ENCODE measurements at places on chromosomes 4 and X.

DNA sequence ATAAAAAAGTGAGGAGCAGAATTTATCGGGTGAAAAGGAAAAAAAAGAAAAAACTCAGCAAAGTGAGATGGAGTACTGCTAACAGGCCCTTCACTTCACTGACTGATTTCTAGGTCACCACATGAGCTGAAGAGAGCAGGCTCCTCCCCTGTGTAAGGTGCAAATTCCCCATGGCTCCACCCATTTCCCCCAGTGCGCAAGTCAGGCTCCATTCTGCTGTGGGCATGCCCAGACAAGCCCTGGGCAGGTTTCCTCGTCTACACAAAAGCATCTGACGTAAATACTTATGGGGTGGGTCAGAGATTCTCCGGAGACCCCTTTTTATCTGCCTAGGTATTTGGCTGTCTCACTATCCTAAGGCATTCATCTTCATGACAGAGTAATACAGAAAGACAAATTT is 157.9 kb downstream of the MAGEB5 start:
- DNase-seq, result no peak

DNA sequence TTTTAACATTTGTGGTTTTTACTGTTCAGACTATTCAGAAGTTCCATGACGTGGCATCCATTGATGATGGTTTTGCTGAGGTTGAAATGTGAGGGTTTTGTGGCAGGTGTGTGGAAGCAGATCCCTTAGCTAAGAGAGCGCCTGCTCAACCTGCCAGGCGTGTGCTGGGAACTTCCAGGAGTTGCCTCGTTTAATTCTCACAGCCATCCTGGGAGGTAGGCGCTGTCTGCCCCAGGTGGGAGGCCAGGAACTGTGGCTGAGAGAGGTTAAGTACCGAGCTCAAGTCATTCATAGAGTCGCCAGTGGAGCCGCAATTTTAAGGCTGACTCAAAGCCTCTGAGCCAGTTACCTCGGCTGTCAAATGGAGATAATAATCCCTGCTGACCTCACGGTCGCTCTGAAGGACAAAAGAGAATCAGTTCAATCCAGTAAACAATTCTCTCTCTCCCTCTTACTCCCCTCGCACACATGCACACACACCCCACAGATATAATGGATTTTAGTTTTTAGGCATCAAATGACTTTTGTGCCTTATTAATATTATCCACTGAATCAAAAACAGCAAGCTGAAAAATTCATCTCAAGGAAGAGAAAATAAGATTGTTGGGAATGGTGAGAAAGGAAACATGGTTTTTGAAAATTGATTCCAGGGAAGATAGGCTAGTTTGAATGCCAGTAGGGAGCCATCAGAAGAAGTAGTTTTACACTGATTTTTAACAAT is 171.3 kb downstream of the PTTG2 start:
- no peak for DNase-seq

GRCh38 chr4:88297725-88298454 is 13.5 kb upstream of the PPM1K start:
- DNase-seq, result no peak

DNA sequence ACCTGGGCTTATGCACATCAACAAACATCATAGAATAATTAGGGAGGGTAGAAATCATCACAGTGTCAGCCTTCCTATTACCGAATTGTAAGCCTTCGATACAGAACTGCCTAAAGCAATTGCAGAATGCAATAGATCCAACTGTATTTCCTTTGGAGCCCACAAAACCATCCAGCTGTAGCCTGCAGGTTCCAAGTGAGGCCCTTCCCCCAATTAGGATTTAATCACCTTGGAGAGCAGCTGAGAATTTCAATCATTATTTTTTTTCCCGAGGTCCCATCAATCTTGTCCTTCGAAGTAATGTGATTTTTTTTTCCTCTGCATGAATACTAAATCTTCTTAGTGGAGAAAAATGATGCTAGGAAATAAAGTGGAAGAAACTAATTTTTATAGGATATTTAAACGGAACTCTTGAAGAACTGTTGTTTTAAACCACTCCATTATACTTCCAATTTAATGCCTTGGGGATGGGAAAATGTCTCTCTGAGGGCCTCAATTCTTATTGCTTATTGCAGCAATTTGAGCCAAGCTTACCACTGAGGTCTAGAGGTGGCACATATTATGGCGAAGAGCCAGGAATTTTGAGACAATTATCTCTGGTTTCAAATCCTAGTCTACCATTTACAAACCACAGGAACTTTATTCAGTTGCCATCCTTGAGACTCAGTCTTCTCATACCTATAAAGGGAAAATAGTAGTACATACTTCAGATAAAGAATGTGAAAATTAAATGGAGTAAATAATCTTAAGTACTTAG is 953.4 kb upstream of the IGFBP7 start:
- no peak for DNase-seq

DNA sequence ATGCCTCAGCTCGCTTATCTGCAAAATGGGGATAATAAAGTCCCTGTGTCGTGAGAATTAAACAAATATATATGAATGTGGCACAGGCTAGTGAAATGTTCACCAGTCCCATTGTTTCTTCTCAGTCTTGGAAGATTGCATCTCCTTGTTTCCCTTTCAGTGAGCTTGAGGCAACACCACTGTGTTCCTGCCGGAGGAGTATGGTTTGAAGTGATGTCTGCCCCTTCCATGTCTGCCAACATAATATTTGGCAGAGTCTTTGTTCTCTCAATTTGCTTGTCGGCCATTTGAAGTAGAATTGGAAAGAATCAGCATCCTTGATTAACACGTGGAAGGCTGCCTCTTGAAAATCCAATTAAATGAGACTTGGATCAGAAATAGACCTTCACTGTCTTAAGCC is 1088.5 kb upstream of the INTU start:
- no peak for DNase-seq

GRCh38 chr4:80187677-80188076 is 9.6 kb upstream of the PRDM8 start:
- no peak for DNase-seq

DNA sequence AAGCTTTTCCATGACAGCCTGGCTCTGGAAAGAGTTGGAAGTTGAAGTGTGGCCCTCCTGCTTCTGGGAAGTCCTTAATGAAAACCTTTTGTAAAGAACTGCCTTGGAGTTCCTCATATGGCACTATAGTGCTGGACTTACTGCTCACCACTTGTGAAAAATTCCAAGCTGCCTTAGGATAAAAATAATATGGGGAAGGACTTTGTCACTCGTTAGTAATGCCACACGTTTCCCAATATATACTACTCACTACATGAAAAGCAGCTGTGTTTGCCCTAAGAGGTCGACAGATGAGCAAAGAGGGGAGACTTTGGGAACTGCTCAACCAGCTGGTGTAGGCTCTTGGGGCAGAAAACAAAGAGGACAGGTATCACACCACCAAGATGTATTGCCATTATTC is 11.7 kb downstream of the OPHN1 start:
- no peak for DNase-seq

DNA sequence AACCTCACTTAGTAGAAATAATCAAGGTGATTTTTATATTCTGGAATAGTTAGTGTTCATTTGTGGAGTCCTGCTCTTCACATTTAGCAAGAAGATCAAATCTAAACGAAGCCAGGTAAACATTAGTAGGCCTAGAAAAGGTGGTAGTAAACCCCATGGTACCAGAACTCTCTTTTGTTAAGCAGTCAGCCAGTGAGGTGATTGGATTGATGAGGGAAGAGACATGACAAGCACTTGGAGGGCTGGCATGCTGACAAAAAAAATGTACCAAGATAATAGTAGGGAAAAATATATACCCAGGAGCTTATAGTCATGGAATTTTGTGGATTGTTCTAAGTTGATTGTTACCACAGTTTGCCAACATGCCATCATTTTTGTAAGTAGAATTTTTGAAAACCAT is 163.8 kb downstream of the BANK1 start:
- DNase-seq, result no peak

DNA sequence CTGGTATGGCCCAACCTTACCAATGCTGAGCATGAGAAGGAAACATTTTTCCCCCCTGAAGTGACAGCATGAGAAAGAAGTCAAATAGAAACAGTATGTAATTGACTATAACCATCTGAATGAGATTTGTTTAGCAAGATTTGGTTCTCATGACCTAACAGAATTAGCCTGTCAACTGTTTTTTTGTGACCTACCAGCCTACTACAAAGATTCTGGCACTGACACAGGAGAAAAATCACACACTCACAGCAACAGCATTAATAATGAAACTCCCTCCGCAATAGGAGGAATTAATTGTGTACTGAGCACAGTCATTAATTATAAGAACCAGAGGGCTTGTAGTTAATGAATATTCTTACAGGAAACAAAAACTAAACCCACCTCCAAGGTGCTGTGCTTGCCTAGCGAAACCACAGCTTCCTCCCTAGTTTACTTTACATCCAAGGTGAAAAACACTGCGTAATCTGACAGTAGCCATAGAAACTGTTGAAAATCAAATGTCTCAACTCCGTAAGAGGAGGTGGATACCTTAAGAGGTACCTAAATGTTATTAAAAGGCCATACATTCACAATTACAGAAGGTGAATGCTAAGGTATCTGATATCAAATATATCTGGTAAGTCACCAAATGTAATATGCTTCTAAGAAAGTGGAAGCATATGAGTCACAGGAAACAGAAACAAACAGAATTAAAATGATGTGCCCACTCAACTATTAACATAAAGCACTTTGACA is 34.9 kb downstream of the MMRN1 start:
- no peak for DNase-seq

- DNase-seq, result no peak
Measured at GRCh38 chr4:39451423-39452023, 7.2 kb downstream of the RPL9 start.

GRCh38 chr4:101967697-101968346 is 177.3 kb downstream of the BANK1 start:
- no peak for DNase-seq

GRCh38 chr4:149711593-149712365 is 103.9 kb downstream of the IQCM start:
- DNase-seq, result no peak

DNA sequence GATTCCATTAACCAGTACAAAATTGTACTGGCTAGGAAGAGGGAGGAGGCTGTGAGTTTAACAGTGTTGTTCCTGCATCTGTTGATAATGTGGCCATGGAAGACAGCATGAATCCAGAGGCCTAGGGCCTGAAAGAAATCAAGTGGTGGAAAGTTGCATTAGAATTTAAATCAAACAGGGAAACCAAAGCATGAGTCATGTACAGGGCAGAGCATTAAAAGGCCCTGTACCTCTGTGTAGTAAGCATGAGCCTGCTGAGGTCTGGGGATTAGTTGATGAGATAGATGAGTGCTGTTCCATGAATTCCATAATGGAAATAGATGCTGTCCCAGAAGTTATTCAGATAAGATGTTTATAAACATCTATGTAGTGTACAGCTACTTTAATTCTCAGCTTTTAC is 58.3 kb downstream of the MID1IP1 start:
- DNase-seq, result no peak

DNA sequence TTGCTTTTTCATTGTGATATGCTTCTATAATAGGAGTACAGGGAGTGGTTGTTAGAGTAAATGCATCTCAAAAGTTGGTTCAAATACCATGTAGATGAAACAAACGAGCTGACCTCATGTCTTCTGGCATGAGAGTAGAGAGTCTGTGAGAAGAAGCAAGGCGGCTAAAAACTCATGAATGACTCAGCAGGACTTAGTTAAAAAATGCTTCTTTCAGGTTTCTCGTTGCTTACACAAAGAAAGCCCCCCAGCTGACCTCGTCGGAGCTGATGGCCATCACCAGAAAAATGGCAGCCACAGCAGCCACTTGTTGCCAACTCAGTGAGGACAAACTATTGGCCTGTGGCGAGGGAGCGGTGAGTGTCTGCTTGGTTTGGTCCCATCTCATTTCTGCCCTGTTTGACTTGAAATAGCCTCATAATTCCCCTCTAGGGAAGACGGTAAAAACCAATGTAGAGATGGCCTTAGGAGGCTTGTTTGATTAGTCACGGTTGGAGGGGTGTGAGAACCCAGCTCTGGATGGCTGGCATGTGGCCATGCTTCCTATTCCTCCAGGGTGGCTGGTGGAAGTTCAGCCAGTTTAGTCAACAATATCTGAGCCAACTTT is 14.5 kb downstream of the AFP start:
- no peak for DNase-seq

- DNase-seq, result no peak
Measured at GRCh38 chrX:123454712-123455431, 270.8 kb downstream of the GRIA3 start.

GRCh38 chr4:23324021-23324690 is 565.7 kb downstream of the PPARGC1A start:
- DNase-seq, result no peak

DNA sequence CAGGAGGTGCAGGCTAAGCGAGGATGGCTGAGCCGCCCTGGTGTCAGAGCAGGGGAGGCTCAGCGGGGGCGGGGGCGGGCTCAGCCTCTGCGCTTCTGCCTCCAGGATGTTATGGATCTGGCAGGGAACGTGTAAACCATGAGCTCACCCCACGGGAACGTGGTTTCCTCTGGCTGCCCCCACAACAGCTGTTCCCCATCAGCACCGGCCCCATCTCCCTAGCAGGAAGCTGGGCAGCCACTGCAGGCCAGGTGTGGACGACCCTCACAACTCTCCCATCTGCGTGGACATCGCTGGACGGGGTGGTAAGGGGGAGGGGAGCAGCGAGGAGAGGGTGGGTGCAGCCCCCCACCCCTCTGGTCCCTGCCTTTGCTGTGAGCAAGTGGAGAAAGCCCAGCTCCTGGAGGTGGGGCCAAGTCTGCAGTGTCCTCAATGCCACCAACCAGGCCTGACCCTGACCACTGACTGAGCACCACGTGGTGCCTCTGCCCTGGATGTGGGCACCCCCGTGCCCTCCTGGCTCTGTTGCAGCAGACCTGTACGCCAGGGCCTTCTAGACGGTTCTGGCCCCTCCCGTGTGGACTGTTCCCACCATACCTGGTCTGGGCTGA is 28.1 kb upstream of the SPON2 start:
- no peak for DNase-seq

DNA sequence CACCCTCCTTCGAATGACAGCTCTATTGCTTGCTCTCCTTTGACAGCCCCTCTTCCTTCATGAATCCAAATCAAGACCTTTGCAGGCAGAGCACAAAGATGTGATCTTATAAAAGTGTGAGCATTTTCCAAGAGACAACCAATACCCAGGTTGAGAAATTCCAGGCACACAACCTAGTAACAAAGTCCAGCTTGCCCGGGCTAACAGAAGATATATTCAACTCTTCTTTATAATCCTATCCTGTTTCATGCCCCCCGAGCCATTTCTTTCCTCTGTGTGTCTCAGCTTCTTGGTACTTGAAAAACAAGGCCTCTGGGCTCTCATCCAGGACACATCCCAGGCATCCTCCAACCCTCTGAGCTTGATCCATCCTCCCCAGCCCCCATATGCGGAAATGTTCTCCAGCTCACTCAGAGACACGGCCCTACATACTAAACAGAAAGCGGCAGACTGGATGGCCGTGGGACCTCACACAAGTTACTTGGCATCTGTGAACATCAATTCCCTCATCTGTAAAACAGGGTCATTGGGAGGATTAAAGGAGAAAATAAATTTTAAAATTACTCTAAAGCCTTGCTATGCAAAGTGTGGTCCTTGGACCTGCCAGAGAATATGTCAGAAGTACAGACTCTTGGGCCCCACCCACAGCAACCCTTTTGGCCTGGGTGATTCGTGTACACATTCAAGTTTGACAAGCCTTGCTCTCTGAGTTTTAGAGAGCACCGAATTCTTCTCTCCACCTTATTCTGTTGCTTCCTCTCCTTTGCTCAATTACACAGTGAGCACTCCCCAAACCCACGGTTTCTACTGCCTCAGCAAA is 627.0 kb downstream of the BCOR start:
- DNase-seq, result no peak

GRCh38 chr4:88320780-88321373 is 36.5 kb upstream of the PPM1K start:
- DNase-seq, result no peak
